ENCODE measurements at places on chromosomes 2 and 18. TPM values are rescaled to one million over a fixed set of nuclear protein-coding genes. Genes with fewer than 3 reads are reported as not detected.

CCDC178 gene
- total RNA-seq = 0.94 TPM

GALR1 gene
- total RNA-seq = not detected

MPP4 gene
- total RNA-seq = 0.43 TPM

SIX3 gene
- total RNA-seq = not detected
